ENCODE measurements at places on chromosomes 4 and X.

- DNase-seq: no peak
Measured at GRCh38 chrX:70494441-70494840, 49.8 kb downstream of the DLG3 start.

DNA sequence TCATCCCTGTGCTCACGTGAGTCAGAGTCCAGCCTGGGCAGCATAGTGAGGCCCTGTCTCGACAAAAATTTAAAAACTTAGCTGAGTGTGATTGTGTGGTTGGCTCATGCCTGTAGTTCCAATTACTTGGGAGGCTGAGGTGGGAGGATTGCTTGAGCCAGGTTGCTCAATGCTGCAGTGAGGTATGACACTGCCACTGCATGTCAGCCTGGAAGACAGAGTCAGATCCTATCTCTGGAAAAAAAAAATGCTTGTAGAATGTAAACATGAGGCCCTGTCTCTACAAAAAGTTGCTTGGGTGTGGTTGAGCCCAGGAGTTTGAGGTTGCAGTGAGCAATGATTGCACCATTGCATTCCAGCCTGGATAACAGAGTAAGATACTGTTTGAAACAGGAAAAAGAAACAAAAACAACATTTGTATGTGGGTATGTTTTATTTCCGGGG, 11.3 kb upstream of the YTHDC1 start:
- no peak for DNase-seq

DNA sequence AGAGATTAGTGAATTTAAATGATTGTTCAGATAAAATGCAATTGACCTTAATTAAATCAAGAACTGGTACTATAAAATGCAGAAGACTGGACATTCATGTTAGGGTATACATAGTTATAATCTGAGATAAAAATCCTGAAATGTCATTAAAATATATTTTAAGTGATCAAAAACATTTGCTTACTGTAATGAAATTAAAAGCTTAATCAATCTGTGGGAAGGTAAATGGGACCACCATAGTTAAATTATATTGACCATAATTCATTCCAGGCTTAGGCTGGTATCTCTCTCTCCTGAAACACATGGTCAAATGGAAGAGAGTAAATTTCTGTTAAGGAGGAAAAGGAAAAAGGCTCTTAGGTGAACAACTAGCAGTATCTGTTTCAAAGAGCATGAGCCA, 474.4 kb downstream of the C4orf33 start:
- DNase-seq: no peak

- DNase-seq: no peak
Measured at GRCh38 chrX:84339507-84340364, 151.7 kb upstream of the RPS6KA6 start.

GRCh38 chr4:53529025-53529424, 62.3 kb downstream of the LNX1 start:
- no peak for DNase-seq

DNA sequence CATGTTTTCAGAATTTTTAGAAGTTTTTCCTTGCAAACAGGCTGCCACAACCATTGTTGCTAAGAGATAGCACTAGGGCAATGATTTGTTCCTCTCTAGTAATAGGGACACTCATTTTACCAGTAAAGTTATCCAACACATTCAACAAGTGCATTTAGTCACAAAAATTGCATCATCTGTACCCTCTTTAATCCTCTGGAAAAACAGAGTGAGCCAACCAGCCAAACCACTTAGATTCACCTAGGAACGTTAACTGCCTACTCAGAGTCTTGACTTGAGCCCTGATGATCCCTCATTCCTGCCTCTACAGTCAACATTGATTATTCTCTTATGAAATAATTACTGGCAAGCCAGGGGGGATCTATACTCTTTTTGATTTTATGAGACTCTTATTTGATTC, 17.0 kb upstream of the ADGRA3 start:
- no peak for DNase-seq

GRCh38 chr4:22625311-22625710, 67.4 kb upstream of the GBA3 start:
- DNase-seq: no peak

All from T follicular helper cell (primary cell).